ENCODE measurements at places on chromosomes 11 and 22. TPM values are rescaled to one million over a fixed set of nuclear protein-coding genes. Genes with fewer than 3 reads are reported as not detected.
A peak's percentile ranks its signal among the peaks of the same experiment; 100 is the strongest.

- no peak overlapping the region for H3K4me3 ChIP-seq
- H3K27ac ChIP-seq, result no peak overlapping the region
- no peaks in the 10 kb centered on the region for H3K36me3 ChIP-seq
- no peak for DNase-seq
- no peaks in the 10 kb centered on the region for H3K27me3 ChIP-seq
Observed at GRCh38 chr11:100955318-100955717, 174.3 kb downstream of the PGR start.

GRCh38 chr11:47204637-47204989 is 10.2 kb upstream of the DDB2 start:
- H3K27ac ChIP-seq, result no peak overlapping the region
- H3K4me3 ChIP-seq, result no peak overlapping the region
- peak; percentile 49 for DNase-seq
- no peaks in the 10 kb centered on the region for H3K36me3 ChIP-seq

- no peak for DNase-seq
- H3K36me3 ChIP-seq, result peaks cover 18% of the 10 kb centered on the region
- no peaks in the 10 kb centered on the region for H3K4me1 ChIP-seq
- no peak overlapping the region for H3K27ac ChIP-seq
- no peaks in the 10 kb centered on the region for H3K27me3 ChIP-seq
- H3K4me3 ChIP-seq, result no peak overlapping the region
Observed at GRCh38 chr11:9155930-9156329, 64.5 kb upstream of the SCUBE2 start.

DNA sequence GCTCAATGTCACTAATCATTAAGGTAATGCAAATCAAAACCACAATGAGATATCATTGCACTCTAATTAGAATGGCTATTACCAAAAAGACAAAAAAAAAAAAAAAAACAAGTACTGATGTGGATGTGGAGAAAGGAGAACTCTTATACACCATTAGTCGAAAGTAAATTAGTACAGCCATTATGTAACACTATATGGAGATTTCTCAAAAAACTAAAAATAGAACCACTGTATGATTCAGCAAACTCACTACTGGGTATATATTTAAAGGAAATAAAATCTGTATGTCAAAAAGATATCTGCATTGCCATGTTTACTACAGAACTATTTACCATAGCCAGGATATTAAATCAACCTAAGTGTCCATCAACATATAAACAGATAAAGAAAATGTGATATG is 265.4 kb upstream of the ARHGAP20 start:
- H3K36me3 ChIP-seq, result no peaks in the 10 kb centered on the region
- no peak overlapping the region for H3K27ac ChIP-seq
- DNase-seq, result no peak
- H3K27me3 ChIP-seq, result no peaks in the 10 kb centered on the region
- no peaks in the 10 kb centered on the region for H3K4me1 ChIP-seq
- H3K4me3 ChIP-seq, result no peak overlapping the region

- DNase-seq, result no peak
- H3K36me3 ChIP-seq, result no peaks in the 10 kb centered on the region
- no peaks in the 10 kb centered on the region for H3K27me3 ChIP-seq
- no peak overlapping the region for H3K4me3 ChIP-seq
- H3K4me1 ChIP-seq, result no peaks in the 10 kb centered on the region
- H3K27ac ChIP-seq, result no peak overlapping the region
Observed at GRCh38 chr11:130830566-130830965, 85.7 kb downstream of the SNX19 start.

DNA sequence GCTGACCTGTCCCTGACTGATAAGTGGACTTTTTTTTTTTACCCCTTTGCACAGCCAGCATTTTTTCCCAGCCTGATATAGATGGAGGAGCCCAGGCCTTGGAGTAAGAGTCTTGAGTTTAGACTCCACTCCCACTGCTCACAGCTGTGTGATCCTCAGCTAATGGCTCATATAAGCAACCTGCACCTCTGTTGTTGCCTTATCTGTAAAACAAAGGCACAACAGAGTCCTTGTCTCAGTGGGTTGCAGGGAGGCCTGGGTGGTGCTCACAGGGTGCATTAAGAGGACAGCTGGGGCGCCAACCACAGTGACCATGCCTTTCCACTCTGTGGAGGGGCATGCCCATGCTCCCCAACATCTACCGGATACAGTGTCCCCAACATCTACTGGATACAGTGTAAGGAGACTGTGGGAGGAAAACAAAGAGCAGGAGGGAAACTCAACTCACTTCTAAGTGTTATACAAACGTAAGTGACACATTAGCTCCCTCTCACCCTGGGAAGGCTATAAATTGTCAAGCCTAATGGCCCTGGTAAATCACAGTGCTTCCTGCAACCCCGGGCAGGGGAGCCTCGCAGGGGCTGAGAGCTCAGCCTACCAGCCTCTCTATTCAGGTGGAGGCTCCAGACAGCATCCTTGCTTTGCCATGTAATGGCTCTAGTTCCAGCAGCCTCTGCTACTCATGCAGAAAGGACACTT is 109.5 kb downstream of the TENM4 start:
- H3K36me3 ChIP-seq, result no peaks in the 10 kb centered on the region
- H3K4me1 ChIP-seq, result peaks cover 18% of the 10 kb centered on the region
- H3K27me3 ChIP-seq, result no peaks in the 10 kb centered on the region
- peak; percentile 2 for DNase-seq
- H3K4me3 ChIP-seq, result no peak overlapping the region

- no peak overlapping the region for H3K4me3 ChIP-seq
- no peak overlapping the region for H3K27ac ChIP-seq
- no peaks in the 10 kb centered on the region for H3K4me1 ChIP-seq
- no peaks in the 10 kb centered on the region for H3K27me3 ChIP-seq
- H3K36me3 ChIP-seq, result peaks cover 5% of the 10 kb centered on the region
Observed at GRCh38 chr22:28562324-28562723, 117.3 kb downstream of the TTC28 start.

DNA sequence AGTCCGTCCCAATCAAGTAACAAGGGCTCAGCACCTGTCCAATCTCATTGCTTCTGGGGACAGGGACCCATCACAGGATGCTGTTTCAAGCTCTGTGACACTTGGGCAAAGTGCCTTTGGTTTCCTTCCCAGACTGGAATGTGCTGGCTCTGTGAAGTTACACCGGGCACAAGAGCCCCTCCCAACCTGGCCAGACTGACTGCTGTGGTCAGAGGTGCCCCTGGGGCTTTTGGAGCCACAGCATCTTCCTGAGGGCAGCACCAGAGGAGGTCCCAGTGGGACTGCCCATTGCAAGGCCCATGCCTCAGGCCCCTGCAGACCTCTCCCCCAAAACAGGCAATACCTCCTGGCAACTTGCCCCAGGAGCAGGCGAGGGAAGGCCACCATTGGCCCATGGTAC is 155.2 kb upstream of the GRK3 start:
- no peak overlapping the region for H3K4me3 ChIP-seq
- peaks cover 16% of the 10 kb centered on the region for H3K27me3 ChIP-seq
- peaks cover 23% of the 10 kb centered on the region for H3K4me1 ChIP-seq
- peaks cover 10% of the 10 kb centered on the region for H3K36me3 ChIP-seq
- H3K27ac ChIP-seq, result no peak overlapping the region

DNA sequence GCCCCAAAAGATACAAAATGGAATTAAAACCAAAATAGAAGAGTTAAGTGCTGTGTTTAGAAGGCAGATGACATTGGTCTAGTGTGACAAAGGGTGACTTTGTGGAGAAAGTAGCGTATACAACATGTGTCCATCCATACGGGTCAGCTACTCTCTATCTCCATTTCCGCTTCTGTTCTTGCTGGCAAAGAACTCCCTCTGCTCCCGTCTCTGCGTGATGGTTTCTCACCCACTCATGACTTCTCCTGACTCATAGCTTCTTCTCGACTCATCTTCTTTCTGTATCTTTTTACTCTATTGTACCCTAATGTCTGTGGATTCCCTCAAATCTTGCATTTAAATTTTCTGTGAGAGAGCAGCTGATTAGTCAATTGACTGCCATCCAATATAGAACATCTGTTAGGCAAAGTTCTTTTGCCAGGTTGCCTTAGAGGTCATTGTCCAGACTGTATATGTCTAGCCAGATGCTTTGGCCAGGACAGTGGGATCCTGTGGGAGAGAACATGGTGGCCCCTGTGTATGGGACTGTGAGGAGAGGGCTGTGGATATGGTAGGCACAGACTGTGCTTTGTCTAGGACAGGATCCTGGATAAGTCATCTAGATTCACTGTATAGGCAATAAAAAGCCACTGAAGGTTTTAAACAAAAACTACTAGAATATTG is 28.4 kb downstream of the MMP13 start:
- no peak overlapping the region for H3K27ac ChIP-seq
- H3K36me3 ChIP-seq, result no peaks in the 10 kb centered on the region
- H3K4me3 ChIP-seq, result no peak overlapping the region
- H3K4me1 ChIP-seq, result no peaks in the 10 kb centered on the region

- no peaks in the 10 kb centered on the region for H3K36me3 ChIP-seq
- 0 out of 2 replicates have a peak, but pooled peaks cover 6% of the 10 kb centered on the region for H3K4me1 ChIP-seq
- H3K27me3 ChIP-seq, result no peaks in the 10 kb centered on the region
- DNase-seq, result no peak
- no peak overlapping the region for H3K27ac ChIP-seq
- H3K4me3 ChIP-seq, result no peak overlapping the region
Observed at GRCh38 chr22:30041881-30042280, 38.4 kb upstream of the HORMAD2 start.

- no peak overlapping the region for H3K27ac ChIP-seq
- no peaks in the 10 kb centered on the region for H3K36me3 ChIP-seq
- peaks cover 13% of the 10 kb centered on the region for H3K4me1 ChIP-seq
- no peaks in the 10 kb centered on the region for H3K27me3 ChIP-seq
- peak; percentile 46 for DNase-seq
Observed at GRCh38 chr11:131928992-131929391, 558.6 kb downstream of the NTM start.

GRCh38 chr22:17786435-17787161 is 12.3 kb upstream of the BID start:
- no peaks in the 10 kb centered on the region for H3K36me3 ChIP-seq
- H3K4me1 ChIP-seq, result no peaks in the 10 kb centered on the region
- no peaks in the 10 kb centered on the region for H3K27me3 ChIP-seq

DNA sequence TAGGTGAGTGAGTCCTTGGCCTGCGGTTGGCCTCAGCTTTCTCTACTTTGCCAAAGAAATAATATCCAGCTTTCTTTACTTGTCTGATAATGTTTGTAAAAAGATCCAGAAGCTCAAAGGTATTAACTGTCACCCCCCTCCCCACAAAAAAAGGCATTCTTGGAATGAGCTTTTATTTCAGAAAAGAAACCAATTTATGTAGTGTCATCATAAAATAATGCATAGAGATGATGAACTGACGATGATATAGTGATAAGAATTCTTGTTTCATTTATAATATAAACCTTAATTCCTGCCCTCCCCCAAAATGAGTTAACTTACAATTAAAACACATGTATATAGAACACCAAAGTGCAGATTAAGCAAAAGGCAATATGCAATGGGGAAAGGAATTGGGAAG is 191.4 kb downstream of the LARGE1 start:
- H3K36me3 ChIP-seq, result no peaks in the 10 kb centered on the region
- no peaks in the 10 kb centered on the region for H3K27me3 ChIP-seq
- no peak for DNase-seq

DNA sequence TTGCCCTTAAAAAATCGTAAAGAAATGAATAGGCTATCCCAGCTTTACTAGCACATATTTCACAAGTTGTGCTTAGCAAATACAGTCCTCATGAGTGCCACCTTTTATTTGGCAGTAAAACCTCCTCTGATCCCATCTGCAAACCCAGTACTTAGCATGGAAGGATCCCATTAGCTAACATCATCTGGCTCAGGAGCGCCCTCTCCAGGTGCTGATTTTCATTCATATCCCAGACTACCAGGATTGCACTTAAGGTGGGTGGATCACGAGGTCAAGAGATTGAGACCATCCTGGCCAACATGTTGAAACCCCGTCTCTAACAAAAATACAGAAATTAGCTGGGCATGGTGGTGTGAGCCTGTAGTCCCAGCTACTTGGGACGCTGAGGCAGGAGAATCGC is 76.1 kb upstream of the PAX6 start:
- peak; percentile 83 for DNase-seq
- peaks cover 6% of the 10 kb centered on the region for H3K27me3 ChIP-seq
- H3K4me3 ChIP-seq, result no peak overlapping the region
- no peak overlapping the region for H3K27ac ChIP-seq

The GRAMD1B gene
- total RNA-seq, result 24.3 TPM

The KDELR3 gene
- 5.6 TPM for total RNA-seq

The TST gene
- 32.7 TPM for total RNA-seq

The MORC2 gene
- 63.8 TPM for total RNA-seq

The SHISA8 gene
- total RNA-seq, result 0.62 TPM

The OR52A5 gene
- total RNA-seq, result 0.39 TPM

The MS4A6A gene
- not detected for total RNA-seq

The MPZL3 gene
- 5.7 TPM for total RNA-seq

The NDUFS8 gene
- 175 TPM for total RNA-seq

The CSRP3 gene
- not detected for total RNA-seq
